T1000 (cell line): ENCODE measurements at places on chromosomes 3 and 15.

- no peak for DNase-seq
These were observed 313.6 kb downstream of the FOXP1 start for GRCh38 chr3:71269906-71270305.

DNA sequence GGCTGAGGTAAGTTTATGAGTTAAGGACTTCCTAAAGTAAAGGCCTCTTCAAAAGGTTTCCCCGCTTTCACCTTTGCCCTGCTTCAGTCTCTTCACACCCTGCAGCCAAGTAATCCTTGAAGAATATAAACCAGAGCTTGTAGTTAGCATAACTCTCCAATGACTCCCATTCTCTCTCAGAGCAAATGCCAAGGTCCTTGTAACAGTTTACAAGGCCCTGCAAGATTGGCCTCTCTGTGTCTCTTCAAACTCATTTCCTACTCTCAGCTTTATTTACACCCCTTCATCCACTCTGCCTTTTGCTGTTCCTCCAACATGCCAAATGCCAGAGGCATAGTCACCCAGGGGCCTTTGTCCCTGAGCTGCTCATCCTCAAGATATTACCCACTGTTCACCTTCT, 60.5 kb upstream of the MME start:
- DNase-seq = no peak

DNA sequence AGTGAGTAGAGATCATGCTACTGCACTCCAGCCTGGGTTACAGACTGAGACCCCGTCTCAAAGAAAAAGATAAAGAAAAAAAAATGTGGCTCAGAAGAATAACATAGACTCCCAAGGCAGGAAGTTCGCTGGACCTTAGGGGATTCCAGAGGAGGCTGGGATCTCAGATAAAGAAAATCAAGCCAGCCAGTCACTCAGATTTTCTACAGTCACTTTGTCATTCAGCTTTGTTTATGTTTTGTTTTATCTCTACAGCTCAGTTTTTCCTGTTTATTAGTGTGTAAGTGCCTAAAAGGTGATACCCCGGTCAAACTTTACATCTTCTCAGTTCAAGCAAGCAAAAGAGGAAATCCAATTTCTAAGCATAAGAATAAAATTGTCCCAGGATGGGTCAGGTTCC, 6.3 kb downstream of the TMEM202 start:
- DNase-seq = no peak

DNA sequence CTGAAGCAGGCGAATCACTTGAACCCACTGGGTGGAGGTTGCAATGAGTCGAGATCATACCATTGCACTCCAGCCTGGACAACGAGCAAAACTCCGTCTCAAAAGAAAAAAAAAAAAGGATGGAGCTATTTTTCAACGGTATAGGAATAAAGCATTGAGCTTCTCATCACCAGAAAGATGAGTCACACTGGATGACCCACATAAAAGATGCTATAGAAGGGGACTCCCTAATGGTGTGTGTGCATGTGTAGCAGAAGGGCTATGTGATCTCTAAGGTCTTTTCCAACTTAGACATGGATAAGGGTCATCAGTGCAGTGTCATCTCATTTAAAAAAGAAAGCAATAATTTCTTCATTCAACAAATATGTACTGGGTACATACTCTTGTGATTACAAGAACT, 476.0 kb downstream of the MFSD1 start:
- DNase-seq = no peak

DNA sequence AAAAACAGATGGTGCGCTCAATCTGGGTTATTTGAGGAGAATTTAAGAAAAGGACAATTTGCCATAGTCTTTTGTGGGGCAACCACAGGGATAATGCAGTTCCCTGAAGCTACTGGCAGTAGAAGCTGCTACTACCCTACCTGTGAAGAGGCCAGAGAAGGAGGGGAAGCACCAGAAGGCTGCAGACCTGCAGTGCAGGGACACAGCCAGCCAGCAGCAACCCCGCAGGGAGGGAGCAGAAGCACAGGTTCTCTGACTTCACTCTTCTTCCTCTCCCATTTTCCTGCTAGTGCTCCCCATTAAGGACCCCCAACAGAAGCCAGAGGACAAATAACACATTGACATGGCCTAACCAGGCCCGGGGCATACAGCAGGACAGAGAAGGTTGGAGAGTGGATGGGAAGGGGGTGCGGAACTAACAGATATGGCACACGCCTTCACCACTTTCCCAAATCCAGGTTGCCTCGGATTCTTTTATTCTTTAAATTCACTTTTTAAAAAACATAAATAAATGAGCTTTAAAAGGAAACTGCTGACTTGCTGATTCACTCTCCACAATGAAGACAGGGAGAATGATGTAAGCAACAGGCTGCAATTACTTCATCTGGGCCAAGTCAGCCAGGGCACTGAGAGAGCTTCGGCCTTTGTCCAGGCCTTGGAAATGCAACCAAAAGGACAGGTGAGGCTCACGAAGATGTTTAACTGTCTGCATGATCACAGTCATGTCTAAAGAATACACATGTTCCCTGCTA, 30.1 kb downstream of the POPDC2 start:
- no peak for DNase-seq

GRCh38 chr3:4804161-4805058, 174.8 kb upstream of the BHLHE40 start:
- DNase-seq = no peak

GRCh38 chr3:102113421-102114041, 264.2 kb downstream of the NFKBIZ start:
- no peak for DNase-seq

DNA sequence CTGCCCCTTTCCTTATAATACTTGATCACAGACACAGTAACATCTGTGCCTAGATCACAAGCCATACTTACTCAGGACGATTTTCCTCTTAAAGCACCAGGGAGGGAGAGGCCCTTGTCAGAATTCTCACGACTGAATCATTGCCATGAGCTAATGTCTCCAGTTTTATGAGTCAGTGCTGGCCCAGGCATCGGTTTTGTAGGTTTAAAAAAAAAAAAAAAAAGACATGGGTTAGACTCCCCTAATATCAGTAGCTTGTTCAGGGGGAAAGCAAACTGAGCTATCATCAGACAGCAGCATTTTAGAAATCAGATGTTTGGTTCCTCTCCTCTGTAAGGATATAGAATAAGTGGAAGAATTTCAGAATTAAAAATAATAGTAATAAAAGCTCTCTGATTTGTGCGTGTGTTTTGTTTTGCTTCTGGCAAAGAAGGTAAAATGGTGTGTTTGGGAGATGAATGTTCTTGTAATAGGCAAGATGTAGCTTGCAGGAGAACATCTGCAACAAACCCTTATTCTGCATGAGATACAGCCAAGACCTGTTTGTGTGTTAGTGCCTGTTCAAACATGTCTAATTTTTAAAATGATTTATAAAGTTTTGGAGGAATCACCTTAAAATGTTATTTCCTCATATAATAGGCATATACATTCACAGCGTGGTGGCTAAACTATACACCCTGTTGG, 193.6 kb downstream of the TP63 start:
- DNase-seq = no peak

GRCh38 chr3:38454178-38454883, 641 bp downstream of the ACVR2B start:
- DNase-seq = peak; percentile 35

DNA sequence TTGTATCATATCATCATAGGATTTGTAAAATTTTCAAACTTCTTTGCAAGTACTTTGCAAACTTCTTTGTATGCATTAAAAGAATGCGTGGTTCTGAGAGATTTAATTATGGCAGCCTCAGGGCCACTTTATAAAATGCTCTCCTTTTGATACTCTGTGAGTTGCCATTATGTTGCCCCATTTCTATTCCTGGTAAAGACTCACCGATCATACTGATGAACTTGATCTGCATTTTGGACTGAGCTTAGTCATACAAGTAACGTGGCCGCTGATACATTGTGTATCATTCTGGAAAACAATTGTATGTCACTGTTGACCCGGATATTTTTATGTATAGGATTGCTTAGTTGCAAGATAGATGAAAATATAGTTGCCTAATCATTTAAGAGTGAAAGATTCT, 38.8 kb downstream of the AKAP13 start:
- DNase-seq = no peak

DNA sequence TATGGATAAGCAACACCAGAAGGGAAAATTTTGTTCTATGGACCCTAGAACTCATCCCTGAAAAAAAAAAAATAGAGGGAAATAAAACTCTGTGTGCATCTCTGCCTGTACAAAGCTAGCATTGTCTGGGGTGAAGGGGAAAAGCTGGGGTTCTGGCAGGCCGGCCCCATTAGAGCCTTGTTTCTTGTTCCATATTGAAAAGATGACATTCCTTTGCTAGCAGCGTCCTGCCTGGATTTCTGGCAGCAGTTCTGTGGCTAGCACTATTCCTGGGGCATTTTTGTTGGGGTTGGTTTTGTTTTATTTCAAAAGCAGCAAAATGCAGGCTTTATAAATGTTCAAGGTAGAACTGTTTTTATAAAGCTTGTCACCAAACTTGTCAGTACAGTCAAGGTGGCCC, 45.2 kb downstream of the RARB start:
- no peak for DNase-seq

DNA sequence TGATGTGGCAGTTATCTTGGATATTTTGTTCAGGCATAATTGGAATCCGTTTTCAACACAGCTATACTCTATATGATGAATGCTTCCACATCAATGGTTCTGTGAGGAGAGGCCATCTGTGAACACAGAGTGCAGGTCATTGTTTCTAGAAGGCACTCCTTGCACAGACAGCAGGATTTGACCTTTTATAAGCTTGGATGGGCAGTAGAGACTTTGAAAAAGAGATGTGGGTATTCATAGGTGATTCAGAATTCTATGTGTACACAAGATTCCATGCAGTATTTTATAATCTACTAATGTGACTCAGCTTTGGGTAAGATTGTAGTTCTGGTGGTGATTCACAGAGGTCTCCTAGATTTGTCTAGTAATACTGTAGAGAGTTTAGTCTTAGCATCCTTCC, 12.5 kb downstream of the ARPP21 start:
- no peak for DNase-seq

- DNase-seq = no peak
These were observed 120.1 kb downstream of the RPL22L1 start for GRCh38 chr3:170749765-170750477.

DNA sequence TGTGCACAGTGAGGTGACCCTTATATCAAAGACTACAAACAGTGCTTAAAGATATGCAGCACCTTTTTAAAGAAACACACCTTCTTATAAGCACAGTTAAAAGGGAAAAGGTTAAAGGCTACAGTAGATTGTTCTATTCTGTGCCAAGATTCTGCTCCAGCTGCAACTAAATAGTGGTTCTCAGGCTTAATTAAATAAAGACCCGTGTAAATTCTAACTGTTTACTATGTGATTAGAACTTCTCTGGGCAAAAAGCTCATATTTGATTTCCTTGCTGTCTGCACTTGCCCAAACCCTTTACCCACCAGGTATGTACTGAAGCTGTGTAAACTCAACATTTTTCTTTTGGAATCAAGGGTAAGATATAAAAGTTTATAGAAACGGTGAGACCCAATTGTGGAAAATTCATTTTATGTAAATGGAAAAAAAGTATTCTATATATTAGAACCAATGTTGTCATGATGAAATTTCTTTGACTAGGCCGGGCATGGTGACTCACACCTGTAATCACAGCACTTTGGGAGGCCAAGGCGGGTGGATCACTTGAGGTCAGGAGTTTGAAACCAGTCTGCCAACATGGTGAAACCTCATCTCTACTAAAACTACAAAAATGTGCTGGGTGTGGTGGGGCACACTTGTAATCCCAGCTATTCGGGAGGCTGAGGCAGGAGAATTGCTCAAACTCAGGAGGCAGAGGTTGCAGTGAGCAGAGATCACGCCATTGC, 230.6 kb downstream of the MECOM start:
- DNase-seq = no peak

- peak; percentile 6 for DNase-seq
These were observed 533.4 kb downstream of the NTRK3 start for GRCh38 chr15:87722941-87723691.

- DNase-seq = no peak
These were observed 297.3 kb upstream of the PROK2 start for GRCh38 chr3:72082186-72082715.

- no peak for DNase-seq
These were observed 41.4 kb upstream of the EIF1B start for GRCh38 chr3:40267937-40268724.

GRCh38 chr3:43102773-43103480, 3.0 kb downstream of the POMGNT2 start:
- DNase-seq = no peak

DNA sequence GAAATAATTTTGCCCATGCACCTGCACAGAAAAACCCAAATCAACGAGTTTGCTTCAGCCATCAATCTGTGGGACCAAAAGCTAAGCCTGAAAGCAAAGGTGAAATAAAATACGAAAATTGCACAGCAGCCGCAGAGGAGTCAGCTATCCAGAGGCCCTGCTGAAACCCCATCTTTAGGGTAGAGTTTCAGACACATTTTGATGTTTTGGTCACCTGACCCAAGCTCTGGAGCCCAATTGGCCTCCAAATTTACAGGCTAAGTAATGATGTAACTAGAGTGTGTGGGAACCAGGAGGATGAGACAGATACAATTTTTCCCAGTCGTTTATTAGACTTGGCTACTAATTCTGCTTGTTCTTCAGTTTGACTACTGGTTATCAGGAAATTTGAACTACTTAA, 308.6 kb upstream of the ATP11B start:
- DNase-seq = no peak

DNA sequence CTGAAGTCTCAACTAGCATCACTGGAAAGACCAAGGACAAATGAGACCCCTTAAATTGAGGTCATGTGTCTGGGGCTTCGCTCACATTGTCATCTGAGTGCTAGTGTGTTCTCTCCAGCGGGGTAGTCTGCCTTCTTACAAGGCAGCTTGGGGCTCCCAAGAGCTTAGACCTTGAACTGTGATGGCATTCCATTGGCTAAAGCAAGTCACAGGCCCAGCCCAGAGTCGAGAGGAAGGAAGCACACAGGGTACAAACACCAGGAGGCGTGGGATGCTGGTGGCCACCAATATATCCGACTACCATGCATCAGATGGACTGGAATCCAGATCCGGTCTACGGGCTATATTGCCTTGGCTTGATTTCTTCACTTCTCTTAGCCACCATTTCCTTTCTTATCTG, 31.5 kb upstream of the DYNC1LI1 start:
- no peak for DNase-seq

DNA sequence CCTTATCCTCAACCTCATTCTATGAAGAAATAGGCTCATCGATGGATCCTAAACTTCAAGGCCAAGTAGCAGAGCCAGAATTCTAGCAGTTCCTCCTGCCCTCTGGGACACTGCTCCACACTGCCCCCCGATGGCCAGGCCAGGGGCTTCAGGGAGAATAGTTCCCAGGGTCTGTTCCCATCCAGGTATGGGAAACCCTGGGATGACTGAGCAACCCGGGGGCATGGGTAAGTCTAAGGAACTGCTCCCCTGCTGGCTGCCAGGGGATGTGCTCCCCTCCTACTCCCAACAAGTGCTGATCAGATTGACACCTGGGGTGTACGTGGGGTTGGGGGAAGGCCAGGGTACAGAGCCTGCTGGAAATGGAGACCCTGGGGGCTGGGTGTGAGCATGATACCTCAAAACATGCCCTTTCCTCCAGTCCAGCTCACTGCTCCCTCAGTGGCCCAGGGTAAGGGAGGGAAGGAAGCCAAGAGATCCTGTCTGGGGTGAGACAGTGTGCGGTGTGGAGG, 7.6 kb downstream of the ULK3 start:
- DNase-seq = peak; percentile 42
